Heart left ventricle (tissue), 16 donors: ENCODE measurements at places on chromosomes 7 and 10. TPM values are rescaled to one million over a fixed set of nuclear protein-coding genes. Genes with fewer than 3 reads are reported as not detected.

DNA sequence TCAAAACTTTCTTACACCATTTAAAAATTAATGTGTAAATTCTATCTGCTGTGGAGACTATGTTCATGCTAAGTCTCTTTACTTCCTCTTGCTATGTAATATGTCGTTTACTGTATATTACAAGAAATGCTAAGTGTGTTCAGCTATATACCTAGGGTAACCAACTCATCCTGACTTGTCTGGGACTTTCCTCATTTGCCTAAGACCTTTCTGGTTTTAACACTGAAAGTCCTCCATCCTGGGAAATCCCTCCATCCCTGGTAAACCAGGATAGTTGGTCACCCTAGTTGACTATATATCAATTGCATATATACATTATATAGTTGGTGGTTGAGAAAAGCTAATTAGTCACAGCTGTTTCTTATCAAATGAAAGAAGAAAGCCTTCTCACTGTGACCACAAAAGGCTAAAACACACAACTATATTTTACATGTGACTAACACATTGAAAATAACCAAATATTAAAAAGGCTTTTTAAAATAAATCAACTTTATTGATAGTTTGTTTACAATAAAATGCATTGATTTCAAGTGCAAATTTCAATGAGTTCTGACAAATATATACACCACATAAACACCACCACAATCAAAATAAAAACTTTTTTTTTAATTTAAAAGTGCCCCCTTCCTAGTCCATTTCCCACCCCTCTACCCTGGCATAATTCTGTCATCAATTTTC, 167.7 kb upstream of the INHBA start:
- no peaks in the 10 kb centered on the region for H3K27me3 ChIP-seq
- no peak for DNase-seq
- H3K27ac ChIP-seq = peak overlapping the region; percentile 75
- no peaks in the 10 kb centered on the region for H3K36me3 ChIP-seq

CYP3A7 gene
- polyA plus RNA-seq = not detected

- H3K4me1 ChIP-seq = peaks cover 7% of the 10 kb centered on the region
- H3K27me3 ChIP-seq = peaks cover 98% of the 10 kb centered on the region
- peaks cover 3% of the 10 kb centered on the region for H3K36me3 ChIP-seq
- no peak overlapping the region for H3K27ac ChIP-seq
Measured at GRCh38 chr7:157682064-157682945, 345.5 kb downstream of the DNAJB6 start.

DNA sequence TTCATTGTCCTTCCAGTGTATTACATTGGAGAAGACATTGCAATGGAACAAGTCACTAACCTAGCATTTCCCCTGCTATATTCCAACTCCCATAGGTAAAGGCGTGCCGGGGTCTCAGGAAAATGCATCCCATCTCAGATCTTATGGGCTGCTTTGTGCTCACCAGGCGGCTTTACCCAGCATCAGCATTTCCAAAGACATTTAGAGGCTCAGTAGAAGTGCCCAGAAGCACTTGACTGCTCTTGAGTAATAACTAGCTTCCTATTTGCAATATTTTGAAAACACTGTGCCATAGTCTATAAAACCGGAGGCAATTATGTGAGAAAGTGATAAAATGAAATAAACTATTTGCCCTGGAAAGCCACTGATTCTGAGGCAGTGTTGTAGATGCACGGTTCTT, 415.0 kb upstream of the NPVF start:
- no peak for DNase-seq
- H3K27ac ChIP-seq = no peak overlapping the region
- H3K36me3 ChIP-seq = no peaks in the 10 kb centered on the region
- no peaks in the 10 kb centered on the region for H3K27me3 ChIP-seq
- peaks cover 5% of the 10 kb centered on the region for H3K4me1 ChIP-seq

MRC1 gene
- polyA plus RNA-seq = 5.3 TPM

TEX36 gene
- not detected for polyA plus RNA-seq

TNS3 gene
- polyA plus RNA-seq = 12.9 TPM

PCGF5 gene
- 58.2 TPM for polyA plus RNA-seq

DNA sequence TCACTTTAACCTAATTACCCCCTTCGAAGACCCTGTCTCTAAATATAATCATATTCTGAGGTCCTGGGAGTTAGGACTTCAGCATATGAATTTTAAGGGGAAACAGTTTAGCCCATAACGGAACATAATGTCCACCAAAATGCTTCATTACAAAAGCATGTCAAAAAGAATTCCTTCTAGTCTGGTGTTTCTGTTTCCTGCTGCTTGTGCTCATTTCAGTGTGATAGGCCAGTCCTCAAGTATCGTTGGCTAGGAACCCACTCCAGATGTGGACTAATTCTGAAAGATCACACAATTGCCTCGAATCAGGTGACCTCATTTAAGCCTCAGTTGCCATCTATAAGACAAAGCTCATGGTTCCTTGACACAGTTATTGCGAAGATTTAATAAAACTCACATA, 29.6 kb downstream of the INPP5F start:
- H3K27me3 ChIP-seq = no peaks in the 10 kb centered on the region
- H3K4me1 ChIP-seq = no peaks in the 10 kb centered on the region
- H3K4me3 ChIP-seq = no peak overlapping the region
- no peak overlapping the region for H3K27ac ChIP-seq
- H3K36me3 ChIP-seq = peaks cover 3% of the 10 kb centered on the region

HACD1 gene
- 161 TPM for polyA plus RNA-seq

GRCh38 chr7:155490697-155491628, 33.0 kb downstream of the EN2 start:
- peak overlapping the region; percentile 26 for H3K27ac ChIP-seq
- peaks cover 21% of the 10 kb centered on the region for H3K4me1 ChIP-seq
- peak; percentile 76 for DNase-seq
- peak overlapping the region; percentile 39 for H3K4me3 ChIP-seq

DPP6 gene
- not detected for polyA plus RNA-seq

- H3K27me3 ChIP-seq = no peaks in the 10 kb centered on the region
- H3K27ac ChIP-seq = no peak overlapping the region
- H3K4me1 ChIP-seq = no peaks in the 10 kb centered on the region
- H3K4me3 ChIP-seq = no peak overlapping the region
- DNase-seq = no peak
Measured at GRCh38 chr7:95276114-95276513, 48.2 kb downstream of the PON1 start.

DNA sequence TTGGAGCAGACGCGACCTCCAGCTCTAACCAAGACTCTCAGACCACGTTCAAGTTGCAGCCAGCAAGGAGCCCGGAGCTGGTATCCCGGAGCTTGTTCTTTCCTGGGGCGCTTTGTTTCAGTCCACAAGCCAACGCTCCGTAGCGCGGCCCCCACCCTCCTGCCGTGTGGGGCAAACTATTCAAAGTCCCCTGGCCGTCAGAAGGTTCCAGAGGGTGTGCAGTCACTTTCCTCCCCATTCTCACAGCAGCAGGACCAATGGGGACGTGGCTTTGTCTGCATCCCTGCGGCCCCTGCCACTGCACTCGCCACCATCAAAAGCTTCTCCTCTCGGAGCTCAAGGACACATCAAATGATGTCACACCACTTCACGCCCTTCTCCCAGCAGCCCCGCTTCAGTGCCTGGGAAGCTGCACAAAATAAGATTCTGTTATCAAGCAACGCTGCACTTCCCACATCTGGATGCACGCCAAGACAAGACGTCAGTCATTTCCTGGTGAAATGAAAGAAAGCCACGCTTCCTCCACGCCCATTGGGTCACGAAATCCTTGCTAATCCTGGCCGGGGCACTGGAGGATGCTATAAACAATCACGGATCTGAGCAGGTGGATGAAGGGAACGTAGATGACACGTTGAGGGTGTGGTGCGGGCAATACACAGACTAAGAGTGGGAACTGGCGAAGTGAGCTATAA, 348.2 kb downstream of the PTPRN2 start:
- no peaks in the 10 kb centered on the region for H3K27me3 ChIP-seq
- no peaks in the 10 kb centered on the region for H3K36me3 ChIP-seq

GRCh38 chr10:86878983-86879713, 78.3 kb downstream of the MMRN2 start:
- DNase-seq = no peak
- peaks cover 30% of the 10 kb centered on the region for H3K36me3 ChIP-seq

GRCh38 chr7:148793590-148793989, 90.5 kb downstream of the EZH2 start:
- H3K27ac ChIP-seq = no peak overlapping the region
- H3K4me3 ChIP-seq = no peak overlapping the region
- no peaks in the 10 kb centered on the region for H3K4me1 ChIP-seq
- peaks cover 100% of the 10 kb centered on the region for H3K36me3 ChIP-seq
- DNase-seq = no peak

CNNM1 gene
- not detected for polyA plus RNA-seq

LRIT1 gene
- not detected for polyA plus RNA-seq

DNA sequence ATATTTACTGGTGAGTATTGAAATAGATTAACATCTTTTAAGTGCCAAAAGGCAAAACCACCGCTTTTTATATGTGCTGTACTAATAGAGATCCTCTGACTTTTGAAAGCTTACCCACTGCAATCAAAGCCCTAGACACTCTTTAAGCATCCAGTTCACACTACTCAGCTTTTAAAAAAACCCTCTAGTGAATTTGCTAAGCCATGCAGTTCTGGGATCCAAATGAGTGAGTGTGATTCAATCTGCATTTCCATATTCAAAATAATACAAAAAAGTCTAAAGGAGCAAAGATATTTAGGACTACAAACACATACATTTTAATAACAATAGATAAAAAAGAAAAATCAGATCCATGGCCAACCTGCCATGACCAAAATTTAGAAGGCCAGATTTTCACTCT, 288.2 kb downstream of the MAGI2 start:
- H3K27me3 ChIP-seq = no peaks in the 10 kb centered on the region
- no peaks in the 10 kb centered on the region for H3K36me3 ChIP-seq
- no peak overlapping the region for H3K27ac ChIP-seq
- DNase-seq = no peak
- no peaks in the 10 kb centered on the region for H3K4me1 ChIP-seq

TNPO3 gene
- polyA plus RNA-seq = 31.1 TPM

AFAP1L2 gene
- 2.8 TPM for polyA plus RNA-seq

DNA sequence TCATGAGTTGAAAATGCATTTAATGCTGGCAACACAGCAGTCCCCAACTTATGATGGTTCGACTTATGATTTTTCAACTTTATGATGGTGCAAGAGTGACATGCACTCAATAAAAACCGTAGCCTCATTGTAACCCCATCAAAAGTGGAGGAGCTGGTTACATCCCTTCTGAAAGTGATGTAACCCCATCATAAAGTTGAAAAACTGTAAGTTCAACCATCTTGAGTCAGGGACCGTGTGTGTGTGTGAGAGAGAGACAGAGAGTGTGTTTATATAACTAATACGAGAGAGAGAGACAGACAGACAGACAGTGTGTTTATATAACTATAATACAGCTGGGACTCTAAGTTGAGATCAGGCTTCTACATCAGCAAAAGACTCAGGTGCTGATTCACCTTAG, 21.0 kb downstream of the ANXA11 start:
- H3K36me3 ChIP-seq = no peaks in the 10 kb centered on the region
- no peaks in the 10 kb centered on the region for H3K27me3 ChIP-seq
- H3K4me1 ChIP-seq = peaks cover 43% of the 10 kb centered on the region

DNA sequence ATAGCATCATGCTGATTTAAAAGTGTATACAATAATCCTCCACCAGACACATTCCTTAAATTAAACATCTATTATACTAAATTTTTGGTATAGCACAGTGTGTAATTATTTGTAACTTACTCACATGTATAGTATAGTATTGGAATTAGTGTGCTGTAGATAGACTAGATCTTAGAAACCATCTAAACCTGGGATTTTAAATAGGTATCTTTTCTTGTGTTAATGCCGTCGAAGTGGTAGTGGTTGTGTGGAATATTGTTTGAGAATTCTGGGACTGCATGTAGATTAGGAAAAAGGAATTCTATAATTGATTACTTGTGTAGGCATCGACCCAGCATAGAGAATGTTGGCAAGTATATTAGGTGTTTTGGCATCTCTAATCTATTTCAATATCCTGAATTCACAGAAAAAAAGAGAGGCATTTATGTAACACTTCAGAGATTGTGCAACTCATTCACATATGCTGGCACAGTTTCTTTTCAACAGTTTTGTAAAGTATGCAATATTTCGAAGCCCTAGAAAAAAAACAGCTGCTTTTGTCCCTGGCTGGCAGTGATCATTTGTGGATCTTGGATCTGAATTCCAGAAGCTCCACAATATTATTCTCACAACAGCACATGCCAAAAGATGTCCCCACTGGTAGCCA, 145.5 kb upstream of the AGR3 start:
- no peak for DNase-seq
- H3K4me1 ChIP-seq = no peaks in the 10 kb centered on the region
- H3K4me3 ChIP-seq = no peak overlapping the region

BAMBI gene
- polyA plus RNA-seq = 53.3 TPM

DNA sequence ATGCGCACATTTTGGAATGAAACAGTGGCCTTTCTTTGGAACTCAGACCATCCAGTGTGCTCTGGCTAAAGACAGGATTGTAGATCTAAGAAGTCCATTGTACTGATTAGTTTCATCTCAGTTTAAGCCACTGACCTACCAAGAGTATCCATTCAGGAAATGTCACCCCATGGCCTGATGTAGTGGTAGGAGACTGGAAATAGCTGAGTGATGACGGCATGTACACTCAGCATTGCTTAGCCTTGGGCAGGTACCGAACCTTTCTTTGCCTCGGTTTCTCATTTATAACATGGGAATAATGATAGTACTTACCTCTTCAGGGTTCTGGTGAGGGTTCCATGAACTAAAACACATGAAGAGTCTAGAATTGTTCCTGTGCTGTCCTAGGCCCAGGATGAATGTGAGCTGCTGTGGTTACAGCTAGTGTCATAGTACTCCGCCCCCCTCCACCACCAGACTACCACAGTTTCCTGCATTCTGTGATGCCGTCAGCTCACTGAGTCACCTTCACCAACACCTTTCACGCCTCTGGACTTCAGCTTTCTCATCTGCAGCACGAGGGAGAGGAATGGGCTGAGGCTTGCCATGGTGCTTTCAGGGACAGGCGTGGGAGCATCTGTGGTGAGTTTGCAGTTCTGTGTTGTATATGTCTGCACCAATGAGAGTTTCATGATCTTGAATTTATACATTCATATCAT, 484.0 kb upstream of the GALNT17 start:
- no peak for DNase-seq
- H3K27me3 ChIP-seq = no peaks in the 10 kb centered on the region
- no peaks in the 10 kb centered on the region for H3K36me3 ChIP-seq
- H3K4me1 ChIP-seq = no peaks in the 10 kb centered on the region

NPFFR1 gene
- not detected for polyA plus RNA-seq

GRCh38 chr10:5888843-5889623, 660 bp downstream of the ANKRD16 start:
- H3K36me3 ChIP-seq = peaks cover 45% of the 10 kb centered on the region
- no peaks in the 10 kb centered on the region for H3K27me3 ChIP-seq
- H3K4me3 ChIP-seq = peak overlapping the region; percentile 90
- H3K4me1 ChIP-seq = peaks cover 52% of the 10 kb centered on the region

GRCh38 chr7:84123965-84124547, 70.5 kb downstream of the SEMA3A start:
- no peak for DNase-seq
- H3K4me1 ChIP-seq = no peaks in the 10 kb centered on the region
- no peaks in the 10 kb centered on the region for H3K27me3 ChIP-seq
- no peaks in the 10 kb centered on the region for H3K36me3 ChIP-seq
- H3K27ac ChIP-seq = no peak overlapping the region
- no peak overlapping the region for H3K4me3 ChIP-seq

DNA sequence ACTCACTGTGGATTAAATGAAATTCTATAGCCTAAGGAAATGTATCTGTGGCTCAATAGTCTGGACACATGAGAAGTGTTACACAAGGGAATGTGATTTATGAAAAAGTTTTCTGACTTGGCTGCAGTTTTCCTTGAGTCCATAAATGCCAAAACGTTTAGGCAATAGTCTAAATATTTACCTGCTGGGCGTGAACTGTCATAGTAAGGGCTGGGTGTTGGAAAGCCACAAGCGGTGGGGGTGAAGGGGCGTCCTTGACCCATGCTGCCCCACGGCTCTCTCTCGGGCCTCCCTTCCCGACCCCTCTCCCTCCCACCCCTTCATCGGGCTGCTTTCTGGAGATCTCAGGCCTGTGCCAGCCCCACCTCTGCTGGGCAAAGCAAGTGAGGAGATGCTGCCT, 223.7 kb downstream of the BUB3 start:
- no peak for DNase-seq
- H3K27me3 ChIP-seq = no peaks in the 10 kb centered on the region
- H3K27ac ChIP-seq = no peak overlapping the region
